ENCODE measurements at places on chromosomes 12 and 14.

DNA sequence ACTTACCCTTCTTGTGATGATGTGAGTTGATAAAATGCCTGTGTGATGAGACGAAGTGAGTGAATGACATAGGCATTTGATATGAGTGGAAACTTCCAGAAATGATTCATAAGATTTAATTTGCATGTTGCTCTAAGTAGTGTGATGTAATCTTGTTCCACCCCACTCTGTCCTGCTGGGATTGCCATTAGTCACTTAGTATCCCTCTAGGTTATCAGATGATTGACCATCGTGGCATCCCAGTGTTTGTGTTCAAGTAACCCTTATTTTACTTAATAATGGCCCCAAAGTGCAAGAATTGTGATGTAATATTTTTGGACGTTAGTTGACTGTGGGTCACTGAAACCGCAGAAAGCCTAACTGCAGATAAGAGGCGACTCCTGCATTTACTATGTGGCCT lies 214.4 kb upstream of the DIO2 start:
- peak; percentile 14 for DNase-seq

GRCh38 chr12:93166541-93167307 lies 211.0 kb upstream of the NUDT4 start:
- DNase-seq = no peak

- no peak for DNase-seq
Measured at GRCh38 chr12:125186471-125187147, 121.4 kb downstream of the AACS start.

DNA sequence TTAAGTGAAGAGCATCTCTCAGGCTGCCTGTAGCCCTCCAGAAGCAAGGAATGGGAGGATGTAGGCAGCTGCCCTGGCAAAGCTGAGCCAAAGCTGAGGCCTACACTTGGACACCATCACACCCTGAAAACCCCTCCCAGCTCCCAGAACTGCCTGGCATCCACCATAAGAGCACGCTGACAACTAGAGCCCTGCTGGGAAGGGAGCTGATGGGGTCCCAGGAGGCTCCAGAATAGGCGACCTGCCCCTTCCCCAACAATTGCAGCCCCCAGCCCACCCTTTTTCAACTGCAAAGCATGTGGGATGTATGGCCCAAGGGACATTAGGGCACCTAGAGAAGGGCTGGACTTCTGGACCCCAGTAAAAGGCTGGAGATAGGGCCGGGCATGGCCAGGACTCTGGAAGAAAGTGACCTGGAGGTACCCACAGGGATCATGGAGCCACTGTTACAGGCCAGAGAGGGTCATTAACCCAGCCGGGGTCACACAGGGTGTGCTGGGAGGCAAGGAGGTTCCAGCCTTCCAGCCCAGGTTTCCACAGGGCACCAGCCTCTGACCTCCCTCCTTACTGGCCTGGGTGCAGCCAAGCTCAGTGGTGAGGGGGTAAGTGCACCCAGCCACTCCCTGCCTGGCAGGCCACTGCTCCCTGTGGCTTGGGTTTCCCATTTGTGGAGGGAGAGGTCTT lies 27.8 kb downstream of the FAM222A start:
- DNase-seq = no peak

DNA sequence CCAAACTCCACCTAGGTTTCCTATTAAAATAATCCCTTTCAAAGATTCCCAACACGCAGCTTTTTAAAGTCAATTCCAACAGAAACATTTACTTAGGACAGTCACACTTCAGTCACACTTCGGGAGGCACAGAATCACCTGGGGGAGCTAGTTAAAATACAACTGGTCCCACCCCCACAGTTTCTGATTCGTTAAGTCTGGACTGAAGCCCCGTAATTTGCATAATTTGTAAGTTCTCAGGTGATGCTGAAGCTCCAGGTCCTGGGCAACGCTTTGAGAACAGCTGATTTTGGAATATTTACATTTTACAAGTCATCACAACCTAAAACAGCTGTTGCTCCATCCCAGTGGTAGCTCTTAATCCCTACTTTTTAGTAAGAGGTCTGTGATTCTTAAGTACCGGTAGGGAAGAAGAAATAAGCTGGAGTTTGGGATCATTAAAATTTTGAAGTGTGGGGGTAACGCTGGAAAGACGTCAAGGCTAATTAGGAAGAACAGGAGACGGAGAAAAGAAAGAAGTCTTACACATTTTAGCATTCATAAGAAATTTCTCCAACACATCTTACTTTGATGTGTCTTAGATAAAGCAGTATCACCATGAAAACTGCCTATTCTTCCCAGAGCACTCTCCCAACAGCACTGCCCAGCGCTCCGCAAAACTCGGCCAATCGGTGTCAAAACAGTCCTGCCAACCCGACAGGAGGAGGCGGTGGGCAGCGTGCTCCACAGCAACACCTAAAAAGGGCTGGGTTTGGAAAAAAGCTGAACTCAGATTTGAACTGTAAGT lies 1.1 kb downstream of the IPO8 start:
- peak; percentile 61 for DNase-seq

DNA sequence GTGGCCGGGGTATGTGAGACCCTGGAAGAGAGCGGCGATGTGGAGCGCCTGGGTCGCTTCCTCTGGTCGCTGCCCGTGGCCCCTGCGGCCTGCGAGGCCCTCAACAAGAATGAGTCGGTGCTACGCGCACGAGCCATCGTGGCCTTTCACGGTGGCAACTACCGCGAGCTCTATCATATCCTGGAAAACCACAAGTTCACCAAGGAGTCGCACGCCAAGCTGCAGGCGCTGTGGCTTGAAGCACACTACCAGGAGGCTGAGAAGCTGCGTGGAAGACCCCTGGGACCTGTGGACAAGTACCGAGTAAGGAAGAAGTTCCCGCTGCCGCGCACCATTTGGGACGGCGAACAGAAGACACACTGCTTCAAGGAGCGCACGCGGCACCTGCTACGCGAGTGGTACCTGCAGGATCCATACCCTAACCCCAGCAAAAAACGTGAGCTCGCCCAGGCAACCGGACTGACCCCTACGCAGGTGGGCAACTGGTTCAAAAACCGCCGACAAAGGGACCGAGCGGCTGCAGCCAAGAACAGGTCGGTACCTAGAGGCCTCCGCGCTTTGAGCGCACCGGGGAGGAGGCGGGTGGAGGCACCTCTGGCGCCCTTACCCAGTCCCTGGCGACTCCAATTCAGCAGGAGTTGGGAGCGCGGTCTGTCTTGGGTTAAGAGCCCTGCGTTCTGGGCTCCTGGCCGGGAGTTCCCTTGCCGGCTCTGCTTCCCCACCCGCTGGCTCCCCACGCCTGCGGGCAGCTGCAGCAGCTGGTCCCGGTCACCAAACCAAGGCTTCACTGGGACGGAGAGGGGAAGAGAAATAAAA lies 700 bp downstream of the SIX6 start:
- no peak for DNase-seq

- no peak for DNase-seq
Measured at GRCh38 chr14:68585690-68586089, 207.2 kb downstream of the ZFP36L1 start.

GRCh38 chr12:114744691-114745090 lies 60.7 kb upstream of the TBX3 start:
- DNase-seq = no peak

DNA sequence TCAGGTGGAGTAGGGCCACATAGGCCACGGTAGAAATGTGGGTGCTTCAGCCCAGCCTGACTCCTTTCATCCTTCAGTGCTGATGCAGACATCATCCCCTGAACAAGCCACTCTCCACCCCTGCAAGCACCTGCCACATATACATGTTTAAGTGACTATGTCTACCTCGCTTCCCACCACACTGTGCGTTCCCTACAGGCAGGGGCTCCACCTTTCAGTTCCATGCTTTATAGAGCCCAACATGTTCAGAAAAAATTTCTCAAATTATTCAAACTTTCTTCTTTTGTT lies 11.6 kb downstream of the SLC7A7 start:
- no peak for DNase-seq

DNA sequence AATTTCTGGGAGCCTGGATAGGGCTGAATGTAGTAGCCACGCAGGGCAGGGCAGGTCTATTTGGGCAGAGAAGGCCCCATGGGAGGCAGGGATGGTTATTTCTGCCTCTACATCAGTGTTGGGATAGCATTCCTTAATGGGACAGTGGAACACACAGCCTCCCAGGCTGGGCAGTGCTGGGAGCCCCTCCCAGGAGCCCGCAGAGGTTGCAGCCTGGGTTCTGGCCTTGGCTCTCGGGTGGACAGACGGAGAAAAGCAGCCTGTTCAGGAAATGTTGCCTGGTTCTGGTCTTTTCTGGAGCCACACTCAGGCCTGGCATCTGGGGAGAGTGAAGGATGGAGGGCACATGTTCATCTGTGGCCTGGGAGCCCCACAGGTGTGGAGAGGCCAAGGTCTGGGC lies 479 bp upstream of the NOS1 start:
- no peak for DNase-seq

DNA sequence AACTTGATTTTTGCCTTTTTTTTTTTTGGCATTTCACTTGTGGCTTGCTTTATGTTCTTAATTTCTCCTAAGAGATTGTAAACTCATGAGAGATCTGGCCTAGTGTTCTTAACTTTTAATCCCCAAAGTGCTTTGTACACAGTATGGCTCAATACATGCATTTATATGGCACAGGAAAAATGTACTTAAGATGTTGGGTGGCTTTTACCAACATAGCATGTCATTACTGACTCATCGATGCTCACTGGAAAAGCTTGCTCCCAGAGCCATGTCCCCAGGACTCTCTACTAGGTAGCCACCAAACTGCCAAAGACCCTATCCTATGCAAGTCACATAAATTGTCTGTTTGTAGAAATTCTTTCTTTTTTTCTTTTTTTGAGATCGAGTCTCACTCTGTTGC lies 13.1 kb upstream of the SMCO3 start:
- DNase-seq = no peak

DNA sequence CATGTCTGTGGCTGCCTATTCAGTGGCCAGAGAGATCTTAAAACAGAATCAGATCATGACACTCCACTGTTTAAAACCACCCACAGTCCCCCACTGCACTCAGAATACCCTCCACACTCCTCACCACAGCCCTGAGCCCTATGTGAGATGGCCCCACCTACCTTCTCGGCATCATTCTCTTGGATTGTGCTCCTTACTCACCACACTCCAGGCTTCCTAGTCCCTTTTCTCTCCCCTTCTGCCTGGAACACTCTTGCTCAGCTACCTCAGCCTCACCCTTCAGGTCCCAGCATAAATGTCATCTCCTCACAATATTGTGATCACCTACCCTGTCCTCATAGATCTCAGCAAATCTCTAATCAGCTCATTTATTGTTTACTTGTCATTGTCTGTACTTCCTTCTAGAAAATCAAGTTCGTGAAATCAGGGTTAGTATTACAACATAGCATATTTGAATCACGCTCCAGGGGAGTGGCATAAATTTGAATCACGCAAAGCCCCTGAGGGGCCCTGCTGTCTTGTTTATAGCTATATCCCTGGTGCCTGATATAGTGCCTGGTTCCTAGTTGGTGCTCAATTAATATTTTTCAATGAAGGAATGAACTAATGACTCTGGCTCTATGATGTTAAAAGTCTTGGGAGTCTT lies 42.8 kb downstream of the SLC35F4 start:
- DNase-seq = no peak

DNA sequence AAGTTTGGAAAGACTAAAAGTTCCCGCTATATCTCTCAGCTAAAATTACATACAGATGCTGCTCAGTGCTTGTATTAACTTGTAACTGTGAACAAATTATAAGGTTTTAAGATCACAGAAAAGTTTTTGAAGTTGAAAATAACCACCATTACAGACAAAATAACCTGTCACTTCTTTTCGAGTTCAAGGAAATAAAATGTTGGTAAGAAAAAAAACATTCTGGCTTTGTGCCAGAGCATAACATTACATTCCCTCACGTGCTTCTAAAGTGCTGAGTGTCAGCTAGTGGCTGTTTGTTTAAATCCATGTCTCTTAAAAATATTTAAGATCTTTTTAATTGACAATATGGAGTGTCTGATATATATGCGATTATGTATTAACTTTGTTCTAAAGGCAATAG lies 27.2 kb upstream of the ADAMTS20 start:
- DNase-seq = no peak

DNA sequence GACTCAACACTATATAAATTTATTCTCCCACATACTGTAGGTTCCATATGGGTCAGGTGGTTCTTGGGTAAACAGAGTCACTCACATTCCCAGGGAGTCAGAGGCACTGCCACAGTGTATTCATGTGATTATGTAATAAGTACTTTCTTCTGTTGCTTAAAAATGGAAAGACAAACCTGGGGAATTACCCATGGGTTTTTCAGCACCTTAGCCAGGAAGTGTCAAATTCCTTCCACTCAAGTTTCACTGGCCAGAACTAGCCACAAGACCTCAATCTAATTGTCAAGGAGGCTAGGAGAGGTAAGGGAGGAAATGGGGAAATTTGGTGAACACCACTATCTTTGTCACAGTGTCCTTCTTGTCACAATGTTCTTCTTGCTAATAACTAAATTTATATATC lies 333.2 kb upstream of the MDGA2 start:
- no peak for DNase-seq

DNA sequence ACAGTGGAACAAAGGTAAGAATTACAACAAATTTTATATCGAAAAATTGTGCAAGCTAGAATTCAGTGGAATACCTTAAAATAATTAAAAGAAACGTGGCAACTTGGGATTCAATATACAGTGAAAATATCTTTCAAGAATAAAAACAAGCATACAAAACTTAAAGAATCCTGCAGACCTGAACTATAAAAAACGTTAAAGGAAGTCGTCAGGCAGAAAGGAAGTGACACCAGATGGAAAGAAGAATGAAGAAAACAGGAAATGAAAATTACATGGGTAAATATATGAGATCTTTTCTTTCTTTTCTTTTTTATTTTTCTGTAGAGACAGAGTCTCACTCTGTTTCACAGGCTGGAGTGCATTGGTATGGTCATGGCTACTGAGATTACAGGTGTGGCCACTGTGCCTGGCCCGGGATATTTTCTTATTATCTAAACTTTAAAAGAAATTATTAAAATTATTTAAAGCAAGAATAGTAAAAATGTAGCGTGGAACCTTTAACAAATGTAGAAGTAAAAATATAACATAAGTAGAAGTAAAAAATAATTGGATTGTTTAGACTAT lies 4.7 kb downstream of the MGP start:
- no peak for DNase-seq

- DNase-seq = no peak
Measured at GRCh38 chr12:65778258-65779090, 45.8 kb upstream of the HMGA2 start.

DNA sequence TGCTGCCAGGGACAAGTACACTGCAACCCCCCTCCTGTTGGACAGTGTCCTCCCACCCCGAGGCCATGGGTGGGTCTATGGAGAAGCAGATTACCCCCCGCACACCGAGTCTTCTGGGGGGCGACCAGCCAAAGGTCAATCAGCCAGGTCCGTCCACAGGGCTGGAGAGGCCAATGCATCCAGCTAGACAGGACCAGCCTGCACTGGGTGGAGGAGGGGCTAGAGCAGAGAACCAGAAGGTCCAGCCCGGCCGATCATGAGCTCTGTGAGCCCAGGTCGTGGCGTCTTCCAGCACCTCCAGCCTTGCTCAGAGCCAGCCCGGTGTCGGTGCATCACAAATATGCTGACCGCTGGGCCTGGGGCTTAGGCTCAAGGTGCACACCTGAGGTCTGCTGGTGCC lies 8.2 kb upstream of the ADSS1 start:
- DNase-seq = no peak

GRCh38 chr14:104644656-104645378 lies 40.2 kb upstream of the TMEM179 start:
- no peak for DNase-seq

- DNase-seq = no peak
Measured at GRCh38 chr14:102220031-102220430, 80.3 kb downstream of the WDR20 start.

Measured in OCI-M1 (cell line).